ENCODE measurements at places on chromosomes 12 and 14. TPM values are rescaled to one million over a fixed set of nuclear protein-coding genes. Genes with fewer than 3 reads are reported as not detected.

Gene OR11G2
- total RNA-seq: not detected

Gene EPYC
- not detected for total RNA-seq

Gene RIN3
- 33.7 TPM for total RNA-seq

Gene CCDC196
- total RNA-seq: not detected

Gene LIN7A
- total RNA-seq: 25.4 TPM

Gene LLPH
- total RNA-seq: 16.5 TPM

All from mucosa of gallbladder (tissue), 1 donor.